EL (cell line): ENCODE measurements at places on chromosomes 7 and 10.

DNA sequence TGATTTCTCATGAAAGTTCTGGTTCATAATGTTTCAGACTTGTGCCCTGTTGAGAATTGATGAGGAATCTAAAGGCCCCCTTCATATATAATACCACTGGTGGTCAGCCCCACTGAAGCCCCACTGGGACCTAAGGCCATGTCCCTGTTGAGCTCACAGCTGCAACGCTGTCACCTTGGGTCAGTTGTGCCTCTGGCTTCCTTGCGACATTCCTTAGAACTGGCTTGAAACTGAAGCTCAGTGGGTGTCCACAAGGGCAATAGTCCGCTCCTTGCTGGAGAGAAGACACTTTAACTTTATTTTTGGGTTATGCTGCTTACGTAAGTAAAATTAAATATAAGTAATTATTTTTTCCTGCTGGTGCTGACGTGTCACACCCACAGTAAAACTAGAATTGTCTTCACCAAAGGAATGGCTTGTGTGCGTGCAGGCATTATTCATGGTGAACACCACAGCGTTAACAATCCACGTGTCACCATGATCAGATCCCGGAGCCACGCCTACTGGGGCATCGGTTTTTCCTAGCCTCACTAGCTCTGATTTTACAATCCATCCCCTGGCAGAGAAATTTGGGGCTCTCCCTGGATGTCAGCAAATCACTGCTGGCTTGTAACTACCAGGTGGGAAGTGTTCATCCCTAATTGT, 66.5 kb downstream of the BICC1 start:
- DNase-seq: no peak

DNA sequence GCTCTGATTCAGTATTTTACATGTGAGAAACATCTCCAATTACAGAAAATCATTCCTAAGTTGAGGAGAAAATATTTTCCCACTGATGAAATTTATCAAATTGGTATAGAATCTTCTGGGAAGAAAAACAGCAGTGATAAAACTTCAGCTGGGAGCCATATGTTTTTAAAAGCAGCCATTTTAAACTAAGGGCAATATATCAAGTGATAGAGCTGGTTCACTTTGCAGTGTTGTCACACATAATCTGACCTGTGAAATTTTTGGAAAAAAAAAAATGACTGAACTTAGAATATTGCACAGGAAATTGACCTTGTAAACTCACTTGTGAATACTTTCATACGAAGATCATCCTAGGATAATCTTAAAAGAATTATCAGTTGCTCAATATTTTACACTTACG, 10.5 kb upstream of the EZH2 start:
- DNase-seq: peak; percentile 51

DNA sequence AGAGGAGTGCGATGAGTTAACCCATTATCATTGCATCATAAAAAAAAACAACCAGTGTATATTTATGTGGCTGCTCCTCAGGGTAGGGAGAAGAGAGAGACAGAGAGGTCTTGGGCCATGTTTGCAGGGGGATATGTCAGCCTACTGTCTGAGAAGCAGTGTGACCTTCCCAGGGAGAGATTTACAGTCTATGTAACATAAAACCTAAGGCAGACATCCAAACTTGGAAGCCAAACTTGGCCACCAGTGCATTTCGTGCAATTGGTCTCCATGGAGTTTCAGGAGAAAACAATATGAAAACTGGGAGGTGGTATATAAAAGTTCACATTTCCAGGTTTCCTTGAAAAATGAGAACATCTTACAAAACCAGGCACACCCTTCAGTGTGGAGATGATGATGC, 85.9 kb upstream of the CXCL12 start:
- DNase-seq: no peak

- no peak for DNase-seq
These were observed 303.6 kb downstream of the FGFR2 start for GRCh38 chr10:121294630-121295029.

DNA sequence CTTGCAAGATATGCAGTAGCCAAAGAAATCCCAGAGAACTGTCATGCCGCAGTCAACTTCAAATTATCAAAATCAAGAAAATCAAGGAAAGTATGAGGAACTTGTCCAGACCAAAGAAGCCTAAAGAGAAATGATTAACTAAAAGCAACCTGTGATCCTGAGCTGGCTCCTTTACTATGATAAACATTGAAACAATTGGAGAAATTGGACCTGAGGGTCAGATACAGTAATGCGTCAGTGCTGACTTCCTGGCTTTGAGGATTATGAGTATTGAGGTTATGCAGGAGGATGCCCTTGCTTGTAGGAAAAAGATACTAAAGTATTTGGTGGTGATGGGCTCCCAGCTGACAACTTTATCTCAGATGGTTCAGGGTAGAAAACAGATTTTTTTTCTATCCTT, 324.7 kb upstream of the AKR1E2 start:
- no peak for DNase-seq

DNA sequence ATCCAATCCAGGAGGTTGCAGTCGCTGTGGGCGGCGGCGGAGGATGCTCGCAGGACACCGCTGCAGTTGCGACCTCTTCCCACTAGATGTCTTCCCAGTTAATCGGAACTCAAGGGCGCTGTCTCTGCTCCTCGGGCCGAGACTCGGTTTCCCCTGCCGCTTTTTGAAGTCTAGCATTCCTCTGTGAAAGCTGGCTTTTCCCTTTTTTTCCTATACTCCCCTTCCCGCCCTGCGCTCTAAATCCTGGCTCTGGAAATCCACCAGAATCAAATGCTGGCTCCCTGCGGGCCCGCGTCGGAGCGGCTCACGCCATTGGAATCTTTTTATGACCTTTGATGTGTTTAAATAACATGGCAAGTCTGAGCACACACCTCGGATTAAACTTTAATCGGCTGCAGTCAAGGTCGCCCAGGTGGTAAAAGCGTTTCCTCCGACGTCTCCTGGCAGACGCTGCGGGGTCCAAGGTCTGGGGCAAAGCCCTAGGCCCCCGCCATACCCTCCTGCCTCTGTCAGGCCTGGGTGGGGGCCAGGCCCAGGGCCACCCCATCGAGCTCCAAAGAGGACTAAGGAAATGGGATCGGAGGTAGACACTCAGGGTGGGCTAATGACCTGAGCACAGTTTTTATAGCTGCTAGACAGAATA, 10.7 kb upstream of the HOXA13 start:
- peak; percentile 54 for DNase-seq

GRCh38 chr10:113865901-113866300, 11.4 kb downstream of the NHLRC2 start:
- no peak for DNase-seq

GRCh38 chr7:154931906-154932305, 71.0 kb downstream of the PAXIP1 start:
- peak; percentile 6 for DNase-seq

- no peak for DNase-seq
These were observed 460.6 kb downstream of the DNAJB6 start for GRCh38 chr7:157797361-157797760.

DNA sequence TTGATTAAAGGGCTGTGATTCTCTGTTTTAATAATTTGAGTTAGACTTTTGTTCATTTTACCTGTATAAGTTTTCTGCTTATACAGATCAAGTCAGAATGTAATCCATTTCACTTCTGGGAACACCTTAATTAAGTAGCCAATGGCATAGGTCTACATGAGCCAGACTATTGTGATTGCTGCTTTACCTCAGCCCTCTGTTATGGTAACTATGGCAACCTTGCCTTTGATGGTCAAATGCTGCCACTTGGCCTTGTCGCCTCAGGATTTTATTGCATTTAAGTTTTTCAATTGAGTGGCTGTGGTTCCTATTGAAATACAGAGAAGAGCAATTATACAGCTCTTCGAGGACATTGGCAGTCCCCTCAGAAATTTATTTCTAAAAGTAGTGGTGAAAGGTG, 64.3 kb upstream of the TMEM106B start:
- no peak for DNase-seq

DNA sequence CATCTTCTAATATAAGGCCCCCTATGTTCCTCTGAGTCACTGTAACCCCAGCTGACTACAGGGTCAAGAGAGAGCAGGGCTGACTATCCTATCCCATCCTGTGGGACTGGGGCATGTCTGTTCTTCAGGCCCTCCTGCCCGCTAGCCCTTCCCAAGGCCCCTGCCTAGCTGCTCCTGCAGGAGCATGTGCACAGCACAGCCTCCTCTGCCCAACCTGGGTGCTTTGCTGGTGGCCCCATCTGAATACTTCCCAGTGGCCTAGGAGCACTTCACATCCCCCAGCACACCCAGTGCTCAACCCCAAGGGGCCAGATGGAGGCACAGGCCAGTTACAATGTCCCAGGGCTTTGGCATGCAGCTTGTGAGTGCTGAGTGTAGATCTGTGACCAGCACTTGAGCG, 37.3 kb downstream of the AGBL3 start:
- DNase-seq: no peak

GRCh38 chr7:115306586-115306985, 384.7 kb downstream of the MDFIC start:
- no peak for DNase-seq

- DNase-seq: peak; percentile 43
These were observed 11.8 kb downstream of the PODXL start for GRCh38 chr7:131544449-131545301.

GRCh38 chr10:92559046-92559445, 14.8 kb downstream of the IDE start:
- DNase-seq: no peak

DNA sequence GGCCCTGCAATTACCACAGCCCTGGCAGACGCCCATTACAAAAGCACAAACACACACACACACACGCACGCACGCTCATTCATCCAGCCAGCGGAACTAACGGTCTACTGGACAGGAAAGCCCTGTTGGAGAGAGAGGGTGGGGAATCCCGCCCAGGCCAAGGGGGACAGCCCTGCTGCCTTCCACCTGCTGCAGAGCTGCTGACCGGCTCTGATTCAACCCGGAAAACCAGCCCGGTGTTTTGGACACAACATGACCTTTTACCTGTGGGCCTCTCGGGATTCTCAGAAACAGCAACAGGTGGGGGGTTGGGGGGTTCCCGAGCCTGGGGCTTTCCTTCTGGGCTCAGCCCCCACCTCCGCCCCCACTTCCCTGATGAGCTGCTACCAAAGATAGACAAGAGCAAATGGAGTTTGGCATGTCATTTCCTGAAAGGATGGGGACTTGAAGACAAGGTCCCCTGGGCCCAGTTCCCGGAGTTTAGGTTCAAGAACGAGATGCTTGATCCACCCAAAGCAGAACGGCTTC, 18.5 kb upstream of the SERPINE1 start:
- no peak for DNase-seq

DNA sequence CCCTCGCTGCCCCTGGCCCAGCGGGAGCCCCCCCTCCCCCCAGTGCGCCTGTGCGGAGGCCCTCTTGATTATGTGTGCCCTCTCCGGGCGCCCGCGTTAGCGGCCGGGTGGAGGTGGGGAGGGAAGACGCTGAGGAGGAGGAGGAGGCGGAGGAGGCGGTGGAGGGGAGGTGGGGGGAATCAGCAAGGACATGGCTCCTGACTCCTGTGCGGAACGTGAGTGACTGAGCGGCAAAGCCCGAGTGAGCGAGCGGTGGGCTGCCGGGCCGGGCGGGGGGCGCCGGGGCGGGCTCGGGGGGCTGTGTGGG, 201 bp downstream of the MLLT10 start:
- DNase-seq: no peak

- peak; percentile 82 for DNase-seq
These were observed 117.6 kb downstream of the NRP1 start for GRCh38 chr10:33216661-33217427.

DNA sequence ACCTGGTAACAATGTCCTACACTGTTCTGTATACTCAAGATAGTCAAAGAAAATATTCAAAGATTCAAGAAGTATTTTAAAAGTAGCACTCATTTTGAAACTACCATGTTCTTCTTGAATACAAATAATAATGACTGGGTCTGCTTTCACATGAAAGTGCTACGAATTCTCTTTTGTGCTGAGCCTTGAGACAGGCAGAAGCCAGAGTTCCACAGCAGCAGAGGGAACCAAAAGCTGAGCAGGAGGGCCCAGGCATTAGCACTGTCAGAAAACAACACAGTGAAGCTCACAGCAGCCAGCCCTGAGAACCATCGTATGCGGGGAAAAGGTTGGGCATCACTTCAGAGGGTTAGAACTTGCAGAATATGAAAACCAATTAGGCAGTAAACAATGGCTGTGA, 38.9 kb downstream of the ANKMY2 start:
- no peak for DNase-seq

DNA sequence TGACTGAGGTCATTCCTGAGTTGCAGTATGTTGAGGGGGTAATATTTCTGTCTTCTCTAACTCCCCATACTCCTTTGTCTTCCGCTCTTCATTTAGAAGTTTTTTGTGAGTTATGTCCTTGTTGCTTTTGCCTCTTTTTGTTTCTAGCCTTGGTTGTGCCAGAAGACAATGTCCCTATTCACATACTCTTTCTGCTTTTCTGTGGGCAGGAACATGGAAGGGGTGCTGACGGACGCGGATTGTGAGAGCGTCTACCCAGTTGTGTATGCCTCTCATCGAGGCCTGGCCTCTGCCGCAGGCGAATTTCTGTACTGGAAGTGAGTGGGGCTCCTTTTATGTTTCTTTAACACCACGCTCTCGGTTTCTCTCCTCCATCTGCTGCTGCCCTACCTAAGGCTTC, 20.5 kb downstream of the STAG3 start:
- no peak for DNase-seq

DNA sequence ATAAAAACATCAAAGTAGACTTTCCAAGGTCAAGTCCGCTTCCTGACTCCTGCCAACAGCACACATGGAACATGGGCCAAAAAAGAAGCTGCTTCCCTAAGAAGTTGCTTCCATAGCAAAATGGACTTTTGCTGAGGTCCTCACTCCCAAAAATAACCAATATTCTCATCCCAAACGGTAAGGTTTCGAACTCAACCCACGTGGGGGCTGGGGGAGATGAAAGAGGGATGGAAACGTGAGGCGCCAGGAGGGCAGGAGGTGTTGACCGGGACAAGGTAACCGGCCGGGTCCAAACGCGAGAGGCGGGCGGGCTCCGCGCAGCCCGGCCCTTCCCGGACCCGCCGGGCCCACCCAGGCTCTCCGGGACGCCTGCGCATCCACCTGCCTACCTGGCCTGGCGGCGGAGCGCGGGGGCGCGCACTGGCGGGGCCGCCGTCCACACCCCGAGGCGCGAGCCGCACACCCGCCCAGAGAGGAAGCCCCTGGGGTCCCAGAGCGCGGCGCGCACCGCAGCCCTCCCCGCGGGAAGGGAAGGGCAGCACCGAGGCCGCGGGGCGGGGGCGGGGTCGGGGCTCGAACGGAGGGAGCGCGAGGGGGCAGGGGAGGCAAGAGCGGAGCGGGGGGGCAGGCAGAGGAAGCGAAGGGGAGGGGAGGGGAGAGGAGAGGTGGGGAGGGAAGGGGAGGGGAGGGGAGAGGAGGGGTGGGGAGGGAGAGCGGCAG, 742 bp downstream of the LMBR1 start:
- DNase-seq: peak; percentile 32

DNA sequence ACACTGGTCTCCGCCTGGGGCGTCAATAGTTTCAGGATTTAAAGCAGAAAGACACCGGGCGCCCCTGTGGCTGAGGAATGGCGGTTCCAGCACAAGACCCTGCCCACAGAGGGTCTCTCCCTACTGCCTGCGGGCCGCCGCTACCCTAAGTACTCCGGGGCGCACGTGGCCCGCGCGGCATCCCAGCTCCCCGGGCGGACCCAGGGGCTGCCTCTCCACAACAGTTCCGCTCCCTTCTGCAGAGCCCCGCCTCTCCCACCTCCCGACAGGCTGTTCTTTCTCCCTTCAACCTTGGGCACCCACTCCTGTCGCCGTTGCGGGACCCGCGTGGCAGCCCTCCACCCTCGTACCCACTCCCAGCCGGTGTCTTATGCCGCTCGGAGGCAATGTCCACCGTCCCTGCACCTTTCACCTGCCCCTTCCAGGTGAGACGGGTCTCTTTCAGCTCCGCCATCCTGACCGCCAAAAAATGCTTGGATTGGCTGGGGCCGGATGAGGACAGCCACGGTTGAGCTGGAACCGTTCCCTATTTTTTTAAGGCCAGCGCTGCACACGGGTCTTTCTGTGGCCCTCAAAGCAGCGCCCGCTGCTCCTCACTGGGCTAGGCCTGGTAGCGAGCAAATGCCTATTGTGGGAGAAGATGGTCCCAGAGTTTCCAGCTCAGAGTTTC, 1.6 kb upstream of the NKX2-3 start:
- no peak for DNase-seq
